ENCODE measurements at places on chromosomes 1 and 21. TPM values are rescaled to one million over a fixed set of nuclear protein-coding genes. Genes with fewer than 3 reads are reported as not detected.

GRCh38 chr1:201206176-201206575 is 15.6 kb downstream of the IGFN1 start:
- no peak for DNase-seq

Gene TRIM45
- total RNA-seq = 12.7 TPM

- no peak for DNase-seq
Observed at GRCh38 chr1:235937123-235937522, 70.4 kb upstream of the LYST start.

DNA sequence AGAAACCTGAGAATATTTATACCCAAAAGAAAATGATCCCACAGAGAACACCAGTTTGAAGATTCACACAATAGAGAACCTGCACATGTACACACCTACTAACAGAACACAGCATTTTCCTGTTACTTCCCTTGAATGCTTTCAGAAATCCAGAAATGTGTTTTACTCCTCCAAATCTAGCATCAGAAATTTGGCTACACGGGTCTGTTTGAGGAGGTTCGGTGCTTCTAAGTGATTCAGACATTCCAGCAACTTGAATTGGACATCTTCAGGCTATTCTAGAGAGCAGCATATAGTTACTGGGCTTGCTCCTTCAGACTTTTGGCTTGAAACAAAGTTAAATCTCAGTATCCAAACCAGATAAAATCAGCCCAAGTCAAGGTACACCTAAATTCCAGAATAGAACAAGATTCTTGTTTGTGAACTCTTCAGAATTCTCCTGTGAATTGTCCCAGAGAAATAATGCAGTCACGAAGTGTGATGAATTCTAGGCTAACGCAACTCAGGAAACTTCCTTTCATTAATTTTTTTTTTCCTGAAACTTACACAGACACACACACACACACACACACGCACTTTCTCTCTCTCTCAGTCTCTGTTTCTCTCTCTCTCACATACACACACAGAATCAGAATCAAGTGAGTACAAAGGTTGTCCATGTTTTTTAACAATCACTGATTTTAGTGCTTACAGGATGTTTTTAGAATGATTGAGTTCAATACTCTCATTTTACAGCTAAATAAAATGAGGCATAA is 278.4 kb upstream of the SNX7 start:
- no peak for DNase-seq

DNA sequence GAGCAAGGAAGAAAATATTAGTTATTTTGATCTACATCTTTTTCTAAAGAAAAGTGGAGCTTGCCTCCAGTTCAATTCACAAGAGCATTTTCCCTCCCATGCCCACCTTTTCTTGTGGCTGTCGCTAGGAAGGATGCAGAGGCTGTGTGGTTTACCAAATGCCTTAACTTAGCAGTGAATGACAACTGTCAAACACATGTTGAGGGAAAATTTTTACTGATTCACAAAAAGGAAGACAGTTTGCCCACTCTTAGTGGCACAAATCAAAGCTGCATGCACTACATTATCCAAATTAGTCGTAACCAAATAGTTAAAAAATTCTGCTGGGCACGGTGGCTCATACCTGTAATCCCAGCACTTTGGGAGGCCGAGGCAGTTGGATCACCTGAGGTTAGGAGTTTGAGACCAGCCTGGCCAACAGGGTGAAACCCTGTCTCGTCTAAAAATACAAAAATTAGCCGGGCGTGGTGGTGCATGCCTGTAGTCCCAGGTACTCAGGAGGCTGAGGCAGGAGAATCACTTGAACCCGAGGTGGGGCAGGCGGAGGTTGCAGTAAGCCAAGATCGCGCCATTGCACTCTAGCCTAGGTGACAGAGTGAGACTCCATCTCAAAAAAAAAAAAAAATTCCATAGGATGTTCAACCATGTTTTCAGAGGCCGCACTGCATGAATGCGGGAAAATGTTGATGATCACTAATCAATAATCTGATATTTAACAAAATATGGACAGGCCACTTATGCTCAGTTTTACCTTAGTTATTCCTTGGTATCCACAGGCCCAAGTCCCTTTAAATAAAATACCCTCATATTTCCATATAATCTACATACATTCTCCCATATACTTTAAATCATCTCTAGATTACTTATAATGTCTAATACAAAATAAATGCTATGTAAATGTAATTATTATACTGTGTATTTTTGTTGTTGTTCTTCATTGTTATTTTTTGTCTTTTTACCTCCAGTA is 9.0 kb downstream of the COX20 start:
- DNase-seq = no peak

DNA sequence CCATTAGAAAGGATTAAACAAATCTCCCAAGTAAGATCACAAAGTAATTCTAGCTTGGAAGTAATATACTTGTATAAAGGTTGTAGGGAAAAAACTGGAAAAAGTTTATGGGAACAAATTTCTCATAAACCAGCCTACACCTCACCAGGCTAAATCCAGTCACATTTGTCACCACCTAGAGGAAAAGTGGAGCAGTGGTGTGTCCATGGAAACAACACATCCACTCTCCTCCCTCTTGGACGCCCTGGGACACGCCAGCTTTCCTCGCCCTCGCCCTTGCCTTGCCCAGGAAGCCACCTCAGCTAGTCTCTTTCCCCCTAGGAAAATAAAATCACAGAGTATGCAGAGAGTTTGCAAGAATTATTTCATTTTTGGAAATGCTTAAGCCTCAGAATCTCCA is 2.2 kb downstream of the PALMD start:
- no peak for DNase-seq

Gene S1PR1
- total RNA-seq = 2.4 TPM

DNA sequence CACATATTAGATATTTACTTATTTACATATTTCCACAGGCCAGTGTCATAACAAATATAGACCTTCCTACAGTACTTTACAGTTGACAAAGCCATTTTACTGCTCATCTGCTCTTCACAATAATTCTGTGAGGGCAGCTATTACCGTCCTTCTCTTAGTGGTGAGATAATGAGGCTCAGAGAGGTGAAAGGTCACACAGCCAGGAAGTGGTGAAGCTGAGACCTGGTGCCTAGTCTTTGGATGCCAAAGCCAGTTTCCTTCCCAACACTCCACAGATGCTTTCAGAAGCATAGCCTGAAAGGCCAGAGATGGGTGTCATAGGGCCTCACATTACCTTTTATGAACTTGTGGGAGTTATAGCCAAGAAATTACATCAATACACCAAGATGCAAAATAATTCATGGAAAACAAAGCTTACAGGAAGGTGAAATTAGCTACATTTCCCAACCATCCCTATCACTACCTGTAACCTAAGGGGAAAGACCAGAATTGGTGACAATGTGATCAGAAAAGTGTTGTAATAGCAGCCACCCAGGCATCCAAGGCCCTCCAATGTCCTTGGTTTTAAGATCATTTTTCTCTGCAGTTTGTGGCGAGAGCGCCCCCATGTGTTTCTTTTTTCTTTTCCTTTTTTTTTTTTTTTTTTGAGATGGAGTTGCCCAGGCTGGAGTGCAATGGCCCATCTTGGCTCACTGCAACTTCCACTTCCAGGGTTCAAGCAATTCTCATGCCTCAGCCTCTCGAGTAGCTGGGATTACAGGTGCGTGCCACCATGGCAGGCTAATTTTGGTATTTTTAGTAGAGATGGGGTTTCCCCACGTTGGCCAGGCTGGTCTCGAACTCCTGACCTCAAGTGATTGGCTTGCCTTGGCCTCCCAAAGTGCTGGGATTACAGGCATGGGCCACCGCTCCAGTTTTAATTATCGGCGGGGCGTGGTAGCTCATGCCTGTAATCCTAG is 26.5 kb upstream of the RPL11 start:
- peak; percentile 70 for DNase-seq

DNA sequence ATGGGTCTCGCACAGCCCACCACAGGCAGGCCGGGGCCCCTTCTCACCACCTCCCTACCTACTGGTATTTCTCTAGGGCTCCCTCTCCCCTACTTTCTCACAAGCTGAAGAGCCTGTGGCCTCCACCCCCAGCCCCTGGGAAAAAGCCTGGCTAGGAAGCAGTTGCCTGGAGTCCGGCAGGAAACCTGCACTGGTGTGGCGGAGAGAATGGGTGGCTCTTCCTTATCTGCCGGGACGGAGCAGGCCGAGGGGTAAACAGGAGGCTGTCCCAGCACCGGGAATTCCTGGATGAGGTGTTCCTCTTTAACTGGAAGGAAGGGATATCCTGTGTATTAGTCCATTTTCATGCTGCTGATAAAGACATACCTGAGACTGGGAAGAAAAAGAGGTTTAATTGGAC is 125.8 kb downstream of the TLR5 start:
- DNase-seq = no peak

DNA sequence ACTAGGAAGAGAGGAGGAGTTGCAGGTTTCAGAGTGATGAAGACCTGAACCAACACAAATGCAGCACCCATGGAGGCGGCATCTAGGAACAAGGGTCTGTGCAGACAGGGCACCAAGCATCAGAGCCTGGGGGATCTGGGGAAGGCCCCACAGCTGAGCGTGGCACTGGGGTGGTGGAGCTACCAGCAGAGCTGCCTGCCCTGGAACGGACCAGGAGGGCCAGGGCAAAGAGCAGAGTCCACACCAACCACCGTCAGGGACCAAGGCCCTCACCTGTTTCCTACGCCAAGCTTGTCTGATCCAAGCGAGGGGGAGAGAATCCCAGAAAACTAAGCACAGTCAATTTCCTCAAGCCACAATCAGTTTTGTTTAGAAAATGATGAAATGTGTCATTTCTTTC is 79.0 kb upstream of the SYT6 start:
- DNase-seq = no peak

DNA sequence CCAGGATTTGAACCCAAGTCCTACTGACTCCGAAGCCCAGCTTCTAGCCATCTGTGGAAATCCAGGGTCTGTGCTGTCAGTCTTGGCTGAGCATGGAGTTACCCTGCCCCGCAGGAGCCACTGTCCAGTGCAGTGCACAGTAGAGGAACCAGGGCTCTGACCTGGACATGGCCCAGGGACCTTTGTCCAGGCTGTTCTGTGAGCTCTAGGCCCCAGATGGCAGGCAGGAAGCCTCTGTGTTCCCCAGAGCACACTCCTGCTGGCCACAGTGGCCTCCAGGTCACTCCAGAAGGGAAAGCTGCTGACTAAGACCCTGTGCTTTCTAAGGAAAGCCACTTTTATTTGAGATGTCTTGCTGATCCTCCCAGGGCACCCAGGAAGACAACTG is 13.8 kb downstream of the S100A7A start:
- DNase-seq = no peak

GRCh38 chr1:43842175-43842498 is 91.5 kb upstream of the ARTN start:
- DNase-seq = no peak

GRCh38 chr1:111551623-111552411 is 48.4 kb upstream of the ADORA3 start:
- no peak for DNase-seq

DNA sequence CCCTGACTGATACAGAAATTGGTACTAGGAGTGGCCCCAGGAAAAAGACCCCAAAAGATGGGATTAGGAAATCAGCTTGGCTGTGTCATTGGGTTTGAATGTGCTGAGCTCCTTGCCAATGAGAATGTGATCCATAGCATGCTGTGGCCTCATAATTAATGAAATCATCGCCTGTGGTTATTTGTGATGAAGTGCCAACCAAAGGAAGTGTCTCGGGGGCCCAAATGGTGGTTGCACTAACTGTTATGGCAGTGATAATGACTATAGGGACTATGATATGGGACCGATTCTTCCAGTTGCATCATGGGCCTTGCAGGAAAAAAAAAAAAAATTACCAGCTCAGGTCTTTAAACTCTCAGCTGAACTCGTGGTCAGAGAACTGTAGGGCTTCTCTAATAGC is 15.4 kb upstream of the ZDHHC18 start:
- DNase-seq = no peak

GRCh38 chr1:187665483-187665882 is 836.7 kb downstream of the PLA2G4A start:
- no peak for DNase-seq

DNA sequence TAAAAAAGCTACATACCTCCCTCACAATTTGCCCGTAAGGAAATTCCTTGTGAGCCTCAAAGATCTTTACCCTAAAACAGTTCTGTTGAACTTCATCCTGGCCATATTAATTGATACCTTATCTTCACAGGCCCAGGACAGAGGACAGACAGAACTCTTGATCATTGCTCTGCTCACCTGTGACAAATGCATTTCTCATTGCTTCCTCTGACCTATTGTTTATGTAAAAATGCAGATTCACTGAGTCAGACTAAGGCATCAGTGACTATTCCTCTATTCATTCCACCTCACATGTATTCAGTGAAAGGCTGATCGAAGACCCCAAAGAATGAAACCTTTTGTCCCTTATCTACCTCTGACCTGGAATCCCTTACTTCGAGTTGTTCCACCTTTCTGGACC is 61.0 kb downstream of the BACH1 start:
- DNase-seq = no peak

DNA sequence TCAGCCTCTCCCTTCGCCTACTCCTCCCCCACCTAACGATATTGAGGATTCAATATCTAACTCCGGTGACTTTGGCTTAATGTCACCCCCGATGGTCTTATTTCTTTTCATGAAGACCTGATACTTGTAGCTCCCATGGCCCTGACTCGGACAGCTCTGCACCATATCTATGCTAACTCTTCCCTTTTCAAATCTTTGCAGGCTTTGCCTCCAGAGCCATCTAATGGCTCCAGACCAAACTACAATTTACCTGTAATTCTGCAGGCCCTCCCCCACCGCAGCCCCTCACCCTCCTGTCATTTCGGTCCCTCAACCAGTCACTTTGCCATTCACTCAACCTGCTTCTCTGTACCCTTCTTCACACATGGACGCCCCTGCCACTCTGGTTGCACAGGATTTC is 7.9 kb upstream of the GSTM5 start:
- DNase-seq = peak; percentile 54

- no peak for DNase-seq
Observed at GRCh38 chr21:21200103-21200938, 202.1 kb downstream of the NCAM2 start.

All from H7 (cell line).